SK-N-MC (cell line): ENCODE measurements at places on chromosomes 1 and 21.

DNA sequence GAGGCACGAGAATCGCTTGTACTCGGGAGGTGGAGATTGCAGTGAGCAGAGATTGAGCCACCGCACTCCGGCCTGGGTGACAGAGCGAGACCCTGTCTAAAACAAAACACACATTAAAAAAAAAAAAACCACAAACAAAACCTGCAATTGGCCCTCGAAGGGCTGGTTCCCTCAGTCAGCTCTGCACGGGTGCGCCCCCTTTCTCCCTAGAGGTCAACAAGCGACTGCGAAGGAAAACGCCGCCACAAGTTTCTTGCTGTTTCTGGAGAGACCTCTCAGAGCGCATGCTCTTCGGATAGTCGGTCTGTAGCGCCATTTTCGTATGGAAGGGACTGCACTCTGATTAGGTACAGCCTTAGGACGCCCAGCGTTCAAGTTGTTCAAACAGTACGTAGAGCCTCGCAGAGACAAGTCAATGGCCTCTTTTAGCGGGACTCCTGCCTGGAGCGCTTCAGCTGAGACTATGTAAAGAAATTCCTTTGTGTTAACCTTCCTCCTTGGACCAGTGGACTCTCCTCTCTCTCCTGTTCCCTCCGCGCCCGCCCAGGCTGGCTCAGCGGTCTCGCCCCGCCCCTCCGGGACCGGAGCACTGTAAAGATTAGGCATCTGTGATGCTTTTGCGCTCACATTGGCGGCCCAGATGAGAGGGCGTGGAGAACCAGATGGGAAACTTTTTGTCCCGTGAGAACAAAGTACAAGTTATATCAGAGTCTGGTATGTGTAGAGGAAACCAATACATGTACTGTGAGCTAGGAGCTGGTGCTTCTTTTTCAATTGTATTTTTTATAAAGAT is 1.0 kb upstream of the CDC14A start:
- peak; percentile 84 for DNase-seq

GRCh38 chr1:3391711-3392110 is 62.8 kb upstream of the ARHGEF16 start:
- DNase-seq, result no peak

DNA sequence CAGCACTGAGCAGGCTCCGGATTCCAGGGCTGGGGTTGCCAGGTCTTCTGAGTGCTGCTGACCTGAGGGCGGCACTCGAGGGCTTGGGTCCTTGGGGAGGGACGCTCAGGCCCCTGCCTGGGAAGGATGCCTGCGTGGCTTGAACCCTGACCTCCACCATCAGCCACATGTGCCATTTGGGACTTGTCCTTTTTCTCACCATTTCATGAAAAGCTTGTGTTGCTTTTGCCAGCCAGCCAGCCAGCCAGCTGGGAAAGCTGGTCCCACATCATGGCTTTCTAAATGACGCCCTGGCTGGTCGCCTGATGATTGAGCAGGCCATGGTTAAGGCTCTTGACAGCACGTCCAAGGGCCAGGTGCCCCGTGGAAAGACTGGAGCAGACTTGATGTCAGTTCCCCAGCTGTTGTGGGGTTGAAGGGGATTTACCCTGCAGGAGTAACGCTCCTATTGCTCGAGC is 168.7 kb downstream of the CAMTA1 start:
- no peak for DNase-seq

DNA sequence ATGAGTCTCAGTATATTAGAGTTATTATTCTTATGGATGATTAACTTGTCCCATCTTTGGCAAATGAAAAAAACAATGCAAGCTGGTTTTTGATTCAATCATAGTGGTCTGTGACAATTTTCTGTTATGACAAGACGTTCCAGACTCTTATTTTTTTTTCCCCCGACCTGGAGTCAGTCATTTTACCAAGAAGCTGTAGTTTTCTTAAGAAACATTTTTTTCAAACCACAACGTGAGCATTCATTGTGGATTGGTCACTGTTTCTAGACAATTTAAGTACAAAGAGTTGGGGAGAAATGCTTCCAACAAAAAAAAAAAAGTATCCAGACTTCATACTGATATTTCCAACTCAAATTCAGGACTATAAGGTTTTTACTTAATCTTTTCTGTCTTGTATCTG is 8.0 kb upstream of the ANGPTL3 start:
- DNase-seq, result no peak

DNA sequence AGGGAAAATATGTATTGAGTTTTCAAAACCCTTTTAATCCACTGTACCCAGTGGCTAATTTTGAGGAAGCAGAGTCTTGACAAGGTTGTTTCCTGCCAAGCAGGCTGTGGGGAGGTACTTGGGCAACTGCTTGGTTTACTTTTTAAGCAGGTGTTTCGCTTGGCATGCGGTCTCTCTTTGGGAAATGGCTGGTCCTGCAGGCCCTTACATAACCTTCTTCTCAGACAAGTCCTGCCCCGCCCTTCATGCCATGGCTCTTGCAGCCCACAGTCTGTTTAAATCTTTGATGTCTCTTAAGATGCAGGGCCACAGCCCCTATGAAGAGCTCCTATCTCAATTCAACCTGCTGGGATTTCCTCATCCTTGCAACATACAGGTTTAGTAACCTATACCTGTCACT is 36.0 kb upstream of the ABCD3 start:
- no peak for DNase-seq

- no peak for DNase-seq
Measured at GRCh38 chr21:36431252-36431651, 46.1 kb downstream of the CHAF1B start.

DNA sequence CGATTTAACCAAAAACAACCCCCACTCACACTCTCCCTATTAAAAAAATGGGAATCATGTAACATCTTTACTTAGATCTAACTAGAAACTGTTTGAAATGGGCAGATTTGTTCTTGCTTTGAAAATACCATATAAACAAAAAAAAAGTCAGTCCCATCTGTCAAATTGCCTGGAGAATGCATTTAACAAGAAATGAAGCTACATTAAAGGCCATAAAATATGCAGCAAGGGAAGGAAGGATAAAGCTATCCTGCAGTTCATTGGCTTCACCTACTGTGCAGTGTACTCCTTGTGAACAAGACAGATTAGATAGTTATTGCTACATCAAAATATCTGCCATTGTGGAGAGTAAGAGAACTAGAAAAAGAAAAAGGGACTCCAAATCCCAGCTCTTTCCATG is 160.5 kb downstream of the LRRC7 start:
- DNase-seq, result no peak

DNA sequence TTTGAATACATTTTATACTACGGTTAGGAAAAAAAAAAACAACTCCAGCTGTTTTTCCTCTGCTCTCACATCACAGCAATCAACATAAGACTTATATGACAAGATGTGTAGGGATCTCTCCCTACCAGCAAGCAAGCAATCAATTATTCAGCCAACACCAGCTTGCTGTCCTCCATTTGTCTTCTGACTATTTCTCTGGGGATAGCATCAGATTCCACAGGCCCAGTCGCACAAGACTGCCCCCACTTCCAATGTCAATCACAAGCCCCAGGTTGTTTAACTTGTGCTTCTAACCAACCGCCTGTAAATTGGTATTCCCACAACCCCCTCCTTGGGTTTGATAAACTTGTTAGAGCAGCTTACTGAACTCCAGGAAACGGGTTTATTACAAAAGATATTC is 873.1 kb upstream of the TMPRSS15 start:
- no peak for DNase-seq

- no peak for DNase-seq
Measured at GRCh38 chr1:42490237-42490636, 27.2 kb downstream of the CCDC30 start.

- no peak for DNase-seq
Measured at GRCh38 chr1:228955691-228956090, 220.4 kb downstream of the RHOU start.

- DNase-seq, result no peak
Measured at GRCh38 chr1:51086496-51087271, 15.3 kb upstream of the C1orf185 start.

DNA sequence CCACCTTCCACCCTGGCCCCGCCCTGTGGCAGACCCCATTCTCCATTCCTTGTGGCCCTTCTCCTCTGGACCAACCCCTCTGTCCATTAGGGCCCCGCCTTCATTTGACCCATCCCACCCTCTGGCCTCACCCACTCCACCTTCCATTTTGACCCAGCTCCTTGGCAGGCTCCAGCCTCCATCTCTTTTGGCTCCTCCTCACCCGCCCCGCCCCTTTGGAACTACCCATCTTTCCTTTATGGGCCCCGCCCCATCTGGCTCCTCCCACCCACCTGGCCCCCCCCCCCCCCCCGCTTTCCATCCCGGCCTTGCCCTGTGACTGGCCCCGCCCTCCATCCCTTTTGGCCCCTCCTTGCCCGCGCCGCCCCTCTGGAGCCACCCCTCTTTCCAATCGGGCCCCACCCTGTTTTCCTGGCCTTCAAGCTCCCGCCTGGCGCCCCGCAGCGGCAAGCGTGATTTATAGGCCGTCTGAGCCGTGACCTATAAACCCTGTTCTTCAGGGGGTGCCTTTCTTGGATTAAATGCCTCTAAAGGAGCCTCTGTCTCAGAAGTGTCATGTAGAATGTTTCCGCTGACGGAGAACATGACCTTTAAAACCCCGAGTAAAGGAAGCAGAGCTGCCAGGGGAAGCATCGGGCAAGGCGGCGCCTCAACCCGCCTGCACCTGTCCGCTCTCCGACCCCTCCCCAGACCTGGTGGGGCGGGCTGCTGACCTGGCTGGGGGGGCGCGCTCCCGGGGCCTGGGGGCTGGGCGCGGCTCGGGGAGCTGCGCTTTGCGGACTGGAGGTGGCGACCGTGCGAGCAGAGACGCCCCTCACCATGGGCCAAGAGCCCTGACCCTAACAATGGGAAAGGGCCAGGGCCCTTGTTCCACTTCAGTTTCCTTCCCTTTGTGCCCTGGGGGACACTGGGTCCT is 178.0 kb downstream of the CAMTA1 start:
- DNase-seq, result no peak

DNA sequence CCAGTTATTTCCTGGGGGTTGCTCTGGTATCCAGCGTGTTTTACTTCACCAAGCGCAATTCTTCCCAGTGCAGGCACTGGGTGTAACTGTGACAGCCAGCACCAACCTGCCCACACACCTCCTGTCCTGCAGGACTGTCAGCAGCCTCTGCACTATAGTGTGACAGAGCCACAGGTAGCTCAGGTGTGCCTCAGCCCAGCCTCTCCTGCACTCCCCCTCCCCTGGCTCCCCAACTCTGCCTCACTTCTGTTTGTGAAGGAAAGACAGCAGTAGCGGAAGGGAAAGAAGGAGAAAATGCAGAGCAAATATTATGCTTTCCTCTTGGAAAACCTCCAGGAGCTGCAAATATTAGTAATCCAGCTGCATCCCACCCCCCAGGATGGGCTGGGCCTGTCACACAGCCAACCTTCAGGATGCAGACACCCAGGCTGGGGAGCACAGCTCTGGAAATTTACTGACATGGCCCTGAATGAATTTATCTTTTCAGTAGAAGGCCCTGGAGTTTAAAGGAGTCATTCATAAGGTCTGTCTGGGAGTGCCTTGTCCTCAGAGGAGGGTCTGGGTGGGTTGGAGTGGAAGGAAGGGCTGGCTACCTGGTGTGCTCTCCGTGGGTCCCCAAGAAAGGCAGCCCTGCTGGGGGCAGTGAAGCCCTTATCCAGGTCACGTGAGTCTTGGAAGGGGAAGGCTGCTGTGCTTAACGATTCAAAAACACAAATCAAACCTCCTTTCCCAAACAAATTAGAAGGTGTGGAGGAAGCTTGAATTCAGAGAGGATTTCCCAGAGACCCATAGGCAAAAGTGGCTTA is 20.9 kb downstream of the CAPN2 start:
- no peak for DNase-seq

DNA sequence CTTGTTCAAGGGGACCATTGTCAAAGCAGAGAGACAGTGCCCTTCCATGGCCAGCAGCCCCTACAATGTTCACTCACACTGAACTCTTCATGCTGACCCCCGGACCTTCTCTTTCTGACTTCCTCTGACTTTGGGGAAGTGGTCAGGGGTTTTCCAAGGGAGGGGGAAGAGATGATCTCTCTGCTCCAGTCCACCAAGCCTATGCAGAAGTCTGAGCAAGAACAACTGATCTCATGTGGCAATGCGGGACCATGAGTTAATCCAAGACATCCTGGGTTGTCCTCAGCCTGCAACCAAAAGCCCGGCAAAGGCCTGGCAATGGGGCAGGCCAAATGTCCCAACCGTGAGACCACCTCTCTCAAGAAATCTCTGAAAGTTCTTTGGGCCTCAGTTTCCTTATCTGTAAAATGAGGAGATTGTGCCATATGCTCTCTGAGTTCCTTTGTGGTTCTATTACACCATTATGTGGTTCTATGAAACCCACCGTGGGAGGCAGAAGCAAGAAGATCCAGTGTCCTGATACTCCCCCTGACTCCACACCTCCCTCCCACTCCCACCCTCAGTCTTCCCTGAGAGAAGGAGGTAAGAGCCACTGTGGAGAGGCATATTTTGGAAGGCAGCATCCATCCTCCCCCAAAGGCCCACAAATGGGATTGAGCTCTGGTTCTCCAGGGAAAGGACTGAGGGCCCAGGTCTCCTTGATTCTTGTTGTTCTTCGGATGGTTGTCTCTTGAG is 11.8 kb upstream of the ARHGEF2 start:
- no peak for DNase-seq

GRCh38 chr1:190759807-190760206 is 282.1 kb upstream of the BRINP3 start:
- DNase-seq, result no peak

DNA sequence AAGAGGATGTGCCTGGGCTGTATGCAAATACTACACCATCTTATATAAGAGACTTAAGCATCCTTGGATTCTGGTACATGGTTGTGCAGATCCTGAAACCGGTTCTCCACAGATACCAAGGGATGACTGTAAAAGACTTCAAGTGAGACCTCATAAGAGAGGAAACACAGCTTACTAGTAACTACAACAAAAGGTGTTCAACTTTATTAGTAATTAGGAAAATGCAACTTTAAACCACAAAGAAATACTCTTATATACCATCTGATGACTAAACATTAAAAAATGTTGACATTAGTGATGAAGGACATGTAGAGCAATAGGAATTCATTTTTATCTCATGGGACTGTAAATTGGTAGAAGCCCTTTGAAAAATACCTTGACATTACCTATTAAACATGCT is 102.7 kb downstream of the RASAL2 start:
- DNase-seq, result no peak

GRCh38 chr1:94322696-94323095 is 85.3 kb upstream of the ARHGAP29 start:
- no peak for DNase-seq

GRCh38 chr1:61115436-61115835 is 33.1 kb downstream of the NFIA start:
- DNase-seq, result no peak
